Amniotic stem cell (primary cell): ENCODE measurements at places on chromosomes 4 and X.

DNA sequence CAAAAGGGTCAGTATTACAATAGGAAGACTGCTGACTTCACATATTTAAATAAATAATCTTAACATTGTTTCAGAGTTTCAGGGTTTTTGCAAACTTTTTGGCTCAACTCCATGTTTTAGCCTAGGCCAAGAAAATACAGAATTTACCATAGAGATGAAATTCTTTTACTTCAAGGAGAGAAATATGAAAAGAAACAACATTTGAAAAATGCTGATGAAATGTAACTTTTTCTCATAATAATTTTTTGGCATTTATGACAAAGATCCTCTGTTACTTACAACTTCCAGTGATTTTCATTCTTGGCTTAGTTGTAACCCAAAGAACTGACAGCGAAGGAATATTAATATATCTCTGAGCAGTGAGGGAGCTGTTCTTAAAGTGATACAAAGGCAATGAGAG is 316.1 kb upstream of the EMCN start:
- DNase-seq, result no peak

GRCh38 chr4:48739560-48740019 is 40.5 kb downstream of the FRYL start:
- DNase-seq, result no peak

- no peak for DNase-seq
Measured at GRCh38 chrX:12770440-12770839, 20.8 kb upstream of the PRPS2 start.

- no peak for DNase-seq
Measured at GRCh38 chrX:47148946-47149345, 3.9 kb downstream of the RBM10 start.

- no peak for DNase-seq
Measured at GRCh38 chr4:164381859-164382258, 372.1 kb upstream of the SMIM31 start.
